ENCODE measurements at places on chromosomes 5 and 9.

DNA sequence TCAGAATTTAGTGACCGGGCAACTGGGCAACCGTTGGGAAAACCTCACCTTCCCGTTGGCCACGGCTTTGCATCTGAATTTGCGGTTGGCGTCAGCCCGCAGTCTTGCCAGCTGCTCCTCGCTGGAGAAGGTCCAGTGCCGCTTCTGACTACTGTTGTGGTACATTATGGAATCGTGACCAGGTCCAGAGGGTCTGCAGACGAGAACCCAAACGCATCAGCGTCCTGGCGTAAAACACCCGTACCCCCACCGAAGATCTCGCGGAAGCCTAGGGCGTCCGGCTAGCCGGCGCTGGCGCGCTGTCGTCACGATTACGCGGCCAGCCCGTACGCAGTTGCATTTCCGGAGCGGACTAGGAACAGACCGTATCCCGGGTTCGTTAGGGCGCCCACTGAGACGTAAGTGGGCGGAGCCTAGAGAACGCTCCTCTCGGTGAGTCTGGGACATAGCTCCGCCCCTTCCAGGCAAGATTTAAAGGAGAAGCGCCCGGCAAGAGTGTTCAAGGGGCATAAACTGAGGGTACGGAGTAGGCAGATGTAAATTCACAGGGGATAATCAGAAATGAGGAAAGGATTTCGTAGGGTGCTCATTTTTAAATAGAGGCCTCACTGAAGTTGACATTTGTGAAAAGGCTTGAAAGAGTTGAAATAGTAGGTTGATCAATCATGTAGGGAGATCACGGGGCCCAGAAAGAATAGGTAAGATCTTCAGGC is at the start of gene CCNH:
TSS of gene CCNH (minus strand) at position 301 of the 713 bp plus-strand sequence. CDS start at position 165, 136 bp downstream.
- DNase-seq, result peak; percentile 91

DNA sequence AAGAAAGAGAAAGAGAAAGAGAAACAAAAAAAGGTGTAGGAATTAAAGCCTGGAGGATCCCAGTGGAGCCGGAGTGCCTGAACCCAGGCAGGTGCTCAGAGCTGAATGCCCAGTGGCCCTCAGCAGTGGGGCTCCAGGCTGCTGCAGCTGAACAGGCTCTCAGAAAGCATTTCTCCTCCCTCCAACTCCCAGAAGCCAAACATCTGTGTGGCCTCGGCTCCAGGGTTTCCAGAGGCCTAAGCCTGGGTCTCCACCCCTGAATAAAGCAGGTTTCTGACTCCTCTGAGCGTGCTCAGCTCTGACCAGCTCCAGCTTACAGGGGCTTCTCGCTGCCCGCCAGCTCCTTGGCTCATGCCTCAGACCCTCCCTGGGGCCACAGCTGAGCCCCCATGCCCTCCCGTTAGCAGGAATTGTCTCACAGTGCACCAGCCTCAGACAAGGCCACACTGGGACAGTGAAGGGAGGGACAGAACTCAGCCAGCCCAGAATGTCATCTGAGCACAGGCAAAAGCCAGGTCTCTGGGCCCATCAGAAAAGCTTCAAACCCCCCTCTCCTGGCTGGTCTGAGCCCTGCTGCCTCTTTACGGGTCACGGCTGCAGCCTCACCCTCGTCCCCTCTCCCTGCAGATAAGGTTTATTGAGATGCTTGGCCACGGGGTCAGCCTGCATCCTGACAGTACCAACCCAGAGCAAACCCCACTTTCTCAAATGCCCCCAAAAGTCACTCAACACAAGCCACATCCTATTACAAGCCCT is 114.4 kb upstream of the PPP1R26 start:
- DNase-seq, result no peak

GRCh38 chr5:175034924-175035323 is 310.5 kb downstream of the MSX2 start:
- DNase-seq, result no peak

- no peak for DNase-seq
Observed at GRCh38 chr5:138336952-138337684, 948 bp upstream of the FAM53C start.

GRCh38 chr5:137573376-137573775 is 74.2 kb upstream of the SPOCK1 start:
- no peak for DNase-seq

GRCh38 chr9:846852-847251 is 5.4 kb downstream of the DMRT1 start:
- DNase-seq, result no peak

DNA sequence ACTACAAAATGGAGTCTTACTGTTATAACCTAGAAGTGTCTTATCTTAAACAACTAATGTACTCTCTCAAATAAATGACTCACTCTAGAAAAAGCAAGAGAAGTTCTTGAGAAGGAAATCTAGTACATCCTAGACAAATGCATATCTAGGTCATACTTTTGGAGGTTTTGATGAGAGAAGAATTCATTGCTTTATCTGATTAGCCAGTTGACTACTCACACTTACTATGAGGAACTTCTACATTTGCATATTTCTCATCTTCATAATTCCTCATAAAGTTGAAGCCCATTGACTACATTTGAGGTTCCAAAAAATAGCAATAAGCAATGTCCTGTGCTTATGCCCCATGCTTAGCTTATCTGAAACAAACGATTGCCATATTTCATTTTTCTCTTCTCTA is 2.8 kb downstream of the JAKMIP2 start:
- DNase-seq, result no peak

DNA sequence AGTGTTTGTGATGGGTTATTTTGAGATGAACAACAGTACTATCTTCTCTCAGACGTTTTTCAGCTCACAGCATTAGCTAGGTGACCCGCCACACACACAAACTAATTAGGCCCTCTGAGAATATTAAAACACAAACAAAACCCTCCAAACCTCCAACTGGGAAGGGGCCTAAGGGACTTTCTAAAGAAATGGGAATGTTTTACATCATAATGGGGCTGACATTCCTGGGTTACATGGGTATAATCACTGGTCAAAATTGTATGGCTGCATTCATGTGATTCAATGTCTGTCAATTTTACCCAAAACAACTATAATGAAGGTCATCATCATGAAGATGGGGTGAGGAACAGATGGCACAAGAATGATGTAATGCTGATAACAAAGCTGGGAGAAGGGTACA is 59.6 kb downstream of the SPTLC1 start:
- no peak for DNase-seq

All from stimulated activated CD8-positive, alpha-beta memory T cell treated with anti-CD3 and anti-CD28 coated beads, Interleukin-4, amount 100 ng/mL, for 1 hour (primary cell).